ENCODE measurements at places on chromosomes 12 and 14.

- no peak for DNase-seq
These were observed 12.7 kb downstream of the EML1 start for GRCh38 chr14:99805757-99806439.

- DNase-seq: peak; percentile 15
These were observed 72.4 kb upstream of the USP44 start for GRCh38 chr12:95623554-95624170.

DNA sequence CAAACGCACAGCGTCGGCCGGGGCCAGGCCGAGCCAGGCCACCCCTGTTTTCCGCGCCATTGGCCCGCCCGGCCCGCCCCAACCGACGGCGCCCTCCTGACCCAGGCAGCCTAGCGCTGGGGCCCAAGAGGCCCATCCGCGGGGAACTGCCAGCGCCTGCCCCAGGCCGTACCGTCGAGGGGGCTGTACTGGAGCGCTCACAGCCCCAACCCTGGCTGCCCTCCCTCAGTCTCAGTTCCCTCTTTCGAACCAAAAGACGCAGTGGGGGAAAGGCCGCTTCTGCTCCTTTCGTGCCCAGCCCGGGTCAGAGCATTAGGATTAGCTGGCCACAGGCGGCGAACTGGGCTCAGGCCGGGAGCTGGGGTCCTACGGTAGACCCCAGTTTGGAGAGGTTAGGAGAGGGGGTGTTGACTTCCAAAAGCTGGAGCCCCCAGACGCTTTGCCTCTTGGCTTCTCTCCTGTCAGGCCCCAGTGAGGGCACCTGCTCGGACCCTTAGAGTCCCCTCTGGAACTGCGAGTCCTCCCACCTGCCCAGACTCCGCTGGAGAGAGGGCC, 1.9 kb downstream of the NKX2-1 start:
- no peak for DNase-seq

DNA sequence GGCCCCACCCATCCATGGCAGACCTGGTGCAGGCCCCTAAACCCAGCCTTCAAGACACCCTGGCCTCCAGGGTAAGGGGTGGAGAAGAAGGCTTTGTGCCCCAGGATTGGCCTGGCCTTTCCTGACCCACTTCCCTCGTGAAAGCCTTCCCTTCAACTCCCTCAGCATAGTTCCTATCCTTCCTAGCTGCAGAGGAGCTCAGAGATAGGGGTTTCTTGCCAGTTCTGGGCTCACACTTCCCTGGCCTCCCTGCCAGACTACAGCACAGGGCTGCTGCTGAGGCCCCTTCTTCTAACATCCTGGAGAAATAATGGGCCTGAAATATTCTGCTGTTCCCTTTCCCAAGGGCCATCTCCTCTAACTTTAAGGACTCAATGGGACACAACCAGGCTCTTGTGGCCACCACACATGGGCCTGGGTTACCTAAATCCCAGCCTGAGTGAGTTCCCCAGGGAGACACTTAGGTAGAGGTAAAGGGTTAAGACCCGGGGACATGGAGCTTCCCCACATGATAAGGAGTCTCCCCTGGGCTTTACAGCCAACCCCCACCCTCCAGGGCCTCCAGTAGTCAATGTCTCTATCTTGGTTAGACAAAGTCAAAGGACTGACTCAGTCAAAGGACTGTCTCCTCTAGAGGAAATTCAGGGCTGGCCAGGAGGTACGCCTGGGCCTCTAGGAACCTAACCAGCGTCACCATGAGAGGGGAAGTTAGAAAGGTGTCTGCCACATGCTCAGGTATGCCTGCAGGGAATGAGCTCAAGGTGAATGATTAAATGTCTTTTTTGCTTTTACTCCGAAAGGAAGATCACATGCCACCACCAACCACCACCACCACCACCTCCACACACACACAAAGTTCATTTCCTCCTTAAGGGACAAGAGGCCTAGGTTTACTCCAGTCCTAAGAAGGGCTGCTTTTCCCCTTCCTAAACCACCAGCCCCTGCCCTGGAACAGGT, 7.1 kb downstream of the ZFP36L1 start:
- DNase-seq: no peak

GRCh38 chr14:75335571-75335970, 56.9 kb downstream of the FOS start:
- DNase-seq: peak; percentile 42

DNA sequence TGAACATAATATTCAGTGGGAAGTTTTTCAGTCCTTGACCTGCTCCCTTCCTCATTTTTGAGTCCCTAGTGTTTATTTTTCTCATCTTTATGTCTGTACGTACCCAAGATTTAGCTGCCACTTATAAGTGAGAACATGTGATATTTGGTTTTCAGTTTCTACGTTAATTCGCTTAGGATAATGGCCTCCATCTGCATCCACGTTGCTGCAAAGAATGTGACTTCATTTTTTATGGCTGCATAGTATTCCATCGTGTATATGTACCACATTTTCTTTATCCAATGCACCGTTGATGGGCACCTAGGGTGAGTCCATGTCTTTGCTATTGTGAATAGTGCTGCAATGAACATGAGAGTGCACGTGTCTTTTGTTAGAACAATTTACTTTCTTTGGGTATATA, 30.3 kb downstream of the MIA2 start:
- DNase-seq: no peak

- DNase-seq: no peak
These were observed 1.7 kb upstream of the ACACB start for GRCh38 chr12:109114644-109115043.

GRCh38 chr12:104166465-104166864, 28.5 kb upstream of the NFYB start:
- no peak for DNase-seq

DNA sequence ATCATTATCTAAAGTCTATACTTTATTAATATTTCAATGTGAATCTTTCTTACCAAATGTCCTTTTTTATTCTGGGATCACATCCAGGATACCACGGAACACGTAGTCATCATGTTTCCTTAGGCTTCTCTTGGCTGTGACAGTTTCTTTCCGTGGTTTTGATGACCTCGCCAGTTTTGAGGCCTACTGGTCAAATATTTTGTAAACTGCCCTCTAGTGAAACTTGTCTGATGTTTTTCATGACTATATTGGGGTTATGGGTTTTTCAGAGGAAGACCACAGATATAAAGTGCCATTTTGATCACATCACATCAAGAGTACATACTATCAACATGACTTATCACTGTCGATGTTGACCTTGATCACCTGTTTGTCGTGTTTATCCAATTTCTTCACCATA, 14.1 kb upstream of the SERPINA6 start:
- DNase-seq: no peak

- no peak for DNase-seq
These were observed 602.9 kb downstream of the DIO2 start for GRCh38 chr14:79608446-79608845.

GRCh38 chr14:23053426-23053825, 3.9 kb downstream of the CDH24 start:
- no peak for DNase-seq

- DNase-seq: no peak
These were observed 14.2 kb downstream of the ATXN2 start for GRCh38 chr12:111584959-111585358.

DNA sequence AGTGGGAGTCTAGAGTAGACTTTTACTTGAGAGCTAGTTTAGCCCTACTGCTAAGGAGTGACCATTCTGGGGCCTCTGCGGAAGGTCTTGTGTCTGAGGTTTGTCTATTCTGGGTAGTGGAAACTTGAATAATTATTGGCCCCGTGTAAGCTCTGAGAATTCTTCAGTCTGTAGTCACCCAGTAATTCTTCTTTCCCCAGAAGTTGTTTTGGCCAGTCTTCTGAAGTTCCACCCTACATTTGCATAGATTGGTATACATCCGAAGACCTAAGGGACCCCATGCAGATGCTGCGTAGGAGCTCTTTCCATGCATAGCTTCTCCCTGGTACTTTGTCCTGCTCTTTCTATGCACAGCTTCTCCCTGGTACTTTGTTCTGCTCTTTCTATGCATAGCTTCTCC, 12.8 kb downstream of the CYP46A1 start:
- DNase-seq: no peak

- no peak for DNase-seq
These were observed at the start of gene LRRC10 for GRCh38 chr12:69610729-69611128. LRRC10 (minus strand) TSS chr12:69610907; CDS start chr12:69610838, 69 bp downstream.

- DNase-seq: peak; percentile 37
These were observed 25.5 kb downstream of the SCARB1 start for GRCh38 chr12:124837958-124838803.

- no peak for DNase-seq
These were observed 35.5 kb upstream of the RERG start for GRCh38 chr12:15256761-15257160.

DNA sequence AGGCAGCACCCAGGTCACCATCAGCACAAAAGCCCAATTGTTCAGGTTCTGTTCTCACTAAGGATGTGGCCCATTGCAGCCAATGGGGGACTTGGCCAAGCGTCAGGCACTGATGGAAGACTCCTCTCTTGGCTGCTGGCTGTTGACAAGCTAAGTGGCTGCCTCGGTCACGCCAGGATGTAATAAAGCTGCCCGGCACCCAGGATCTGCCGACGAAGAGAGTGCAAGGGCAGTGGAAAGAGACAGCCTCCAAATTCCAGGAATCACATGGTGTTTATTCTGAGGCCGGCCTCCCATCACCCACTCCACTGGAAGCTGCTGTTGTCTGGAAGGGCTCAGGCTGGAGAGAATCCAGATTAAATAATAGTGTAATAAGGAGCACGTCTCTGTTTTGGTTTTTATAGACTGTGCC, 451.8 kb upstream of the TBX3 start:
- DNase-seq: peak; percentile 67

- DNase-seq: peak; percentile 34
These were observed at the start of gene ASCL1 for GRCh38 chr12:102957339-102958050. ASCL1 (plus strand) TSS chr12:102957674; CDS start chr12:102958245, 571 bp downstream.

DNA sequence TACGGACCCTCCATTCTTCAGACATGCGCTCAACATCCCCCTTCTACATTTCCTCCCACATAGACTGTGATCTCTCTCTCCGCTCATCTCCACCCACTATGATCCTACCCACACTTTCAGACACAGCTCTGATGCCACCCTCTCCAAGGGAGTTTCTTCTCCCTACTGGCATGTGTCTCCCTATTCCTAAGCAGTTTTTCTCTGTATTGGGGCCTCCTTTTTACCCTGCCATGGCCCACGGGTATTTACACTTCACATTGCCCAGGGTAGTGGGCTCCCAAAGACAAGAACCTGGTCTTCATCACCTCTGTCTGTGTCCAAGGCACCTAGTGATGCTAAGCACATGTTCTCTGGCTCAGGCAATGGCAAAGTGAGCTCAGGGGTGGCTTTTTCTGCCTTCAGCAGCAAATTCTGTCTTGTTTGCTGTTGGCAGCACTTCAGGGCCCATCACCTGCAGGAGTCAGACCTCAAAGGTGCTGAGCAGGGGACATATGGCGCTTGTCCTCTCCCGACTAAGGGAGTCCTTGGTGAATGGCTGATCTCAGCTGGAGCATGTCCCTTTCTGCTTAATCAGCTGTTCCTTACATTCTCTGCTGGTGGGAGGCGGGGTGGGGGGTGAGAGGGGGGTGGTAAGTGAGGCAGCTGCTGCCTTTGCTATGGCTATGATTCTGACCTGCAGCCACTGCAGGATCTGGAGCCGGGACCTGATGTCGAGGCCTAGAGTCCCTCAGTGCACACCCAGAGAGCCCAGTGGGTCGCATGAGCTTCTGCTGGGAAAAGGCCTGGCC, 256.8 kb downstream of the PCNX1 start:
- no peak for DNase-seq

GRCh38 chr12:19517583-19517982, 78.3 kb downstream of the AEBP2 start:
- no peak for DNase-seq

- peak; percentile 94 for DNase-seq
These were observed 180.6 kb downstream of the AKAP6 start for GRCh38 chr14:32509632-32510187.

DNA sequence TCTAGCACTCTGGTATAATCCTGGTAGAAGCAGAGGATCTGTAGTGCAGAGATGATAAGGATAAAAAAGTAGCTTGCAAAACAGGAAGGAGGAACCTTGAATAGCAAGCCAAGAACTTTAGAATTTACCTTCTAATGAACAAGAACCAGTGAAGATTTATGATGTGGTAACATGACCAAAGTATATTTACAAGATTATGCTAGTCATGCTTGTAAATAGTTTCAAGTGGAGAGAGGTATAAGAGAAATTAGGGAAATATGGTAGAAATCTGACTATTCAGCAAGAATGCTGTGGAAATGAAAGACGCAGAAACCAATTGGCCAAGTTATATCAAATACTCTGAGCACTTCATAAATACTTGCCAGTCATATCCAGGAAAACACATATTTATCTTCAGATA, 47.8 kb downstream of the ERGIC2 start:
- DNase-seq: no peak

DNA sequence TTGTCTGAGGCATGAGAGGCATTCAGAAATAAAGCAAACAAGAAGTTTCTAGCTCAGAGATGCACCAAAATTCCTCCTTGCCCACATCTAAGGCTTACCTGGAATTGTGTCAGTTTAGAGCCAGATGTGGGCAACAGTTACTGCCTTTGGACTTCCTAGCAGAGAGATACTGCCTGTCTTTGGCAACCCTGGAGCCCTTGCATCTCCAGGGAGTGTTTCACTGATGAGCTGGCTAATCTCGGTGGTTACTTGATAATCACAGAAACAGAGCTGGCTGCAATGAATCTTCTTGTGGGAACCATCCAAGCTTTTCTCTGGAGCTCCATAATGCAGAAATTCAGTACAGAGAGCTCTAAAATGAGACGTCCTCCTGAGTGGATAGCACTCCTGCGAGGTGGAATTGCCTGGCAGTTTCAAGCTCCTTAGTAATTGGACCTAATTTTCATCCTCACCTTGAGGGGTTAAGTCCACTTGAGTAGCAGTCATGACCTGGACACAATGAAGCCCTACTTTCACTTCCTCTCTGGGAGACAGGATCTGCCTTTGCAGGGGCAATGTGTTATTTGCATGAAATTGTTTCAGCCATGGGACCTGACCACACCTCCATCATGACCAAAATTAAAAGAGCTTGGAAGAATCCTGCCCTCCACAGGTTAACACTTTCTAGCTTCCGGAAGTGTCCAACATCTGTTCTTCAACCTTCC, 108.8 kb upstream of the ARHGAP5 start:
- no peak for DNase-seq

DNA sequence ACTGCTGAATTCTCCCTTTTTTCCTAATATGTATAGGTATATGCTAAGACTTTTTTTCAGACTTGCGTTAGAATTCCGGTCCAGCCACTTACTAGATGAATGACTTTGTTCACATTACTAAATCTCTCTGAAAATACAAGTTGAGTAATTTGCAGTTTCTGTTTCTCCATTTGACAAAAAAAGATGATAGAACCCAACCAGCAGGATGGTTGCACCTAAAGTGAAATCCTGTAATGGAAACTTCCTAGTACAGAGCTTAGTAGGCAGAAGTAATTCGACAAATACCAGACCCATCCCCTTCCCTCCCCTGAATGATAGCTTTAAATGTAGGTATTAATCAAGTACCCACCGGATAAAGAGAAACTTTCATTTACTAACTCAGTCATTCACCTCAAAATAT, 113.6 kb upstream of the RAP1B start:
- DNase-seq: no peak

All from midbrain (tissue), 1 donor.